ENCODE measurements at places on chromosomes 12 and 14.

DNA sequence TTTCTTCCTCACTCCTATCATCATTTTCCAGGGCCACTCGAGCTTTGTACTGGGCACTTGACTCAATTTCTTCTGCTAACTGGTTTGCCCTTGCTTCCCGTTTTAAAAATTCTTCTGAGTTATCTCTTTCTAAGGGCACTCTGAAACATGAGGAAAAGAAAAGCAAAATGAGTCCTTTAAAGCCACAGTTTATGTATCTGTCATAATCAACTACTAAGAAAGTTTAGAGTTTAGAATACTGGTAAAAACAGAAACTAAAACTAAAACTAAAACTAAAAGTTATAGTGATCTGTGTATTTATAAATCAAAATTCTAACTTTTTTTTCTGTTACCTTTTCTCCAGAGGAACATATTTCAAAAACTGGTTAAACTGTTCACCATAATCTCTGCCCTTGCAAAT is 79.2 kb downstream of the ATXN2 start:
- no peak for DNase-seq

DNA sequence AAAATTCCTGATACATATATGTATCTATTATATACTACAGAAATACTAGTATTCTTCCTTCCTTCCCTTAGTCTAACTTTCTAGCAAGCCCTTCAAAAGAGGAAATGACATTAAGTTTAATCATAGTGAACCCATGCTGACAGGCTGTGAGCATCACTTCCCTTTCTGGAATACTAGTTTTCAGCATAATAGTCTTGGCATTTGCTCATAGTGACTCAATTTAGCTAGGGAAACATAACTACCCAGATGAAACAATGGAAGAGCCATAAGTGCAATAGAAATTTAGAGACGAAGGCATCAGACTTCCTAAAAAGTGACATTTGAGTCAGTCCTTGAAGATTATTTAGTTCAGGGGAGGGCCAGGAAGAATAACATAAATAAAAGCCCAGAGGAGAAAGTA is 184.5 kb upstream of the CRY1 start:
- DNase-seq: no peak

DNA sequence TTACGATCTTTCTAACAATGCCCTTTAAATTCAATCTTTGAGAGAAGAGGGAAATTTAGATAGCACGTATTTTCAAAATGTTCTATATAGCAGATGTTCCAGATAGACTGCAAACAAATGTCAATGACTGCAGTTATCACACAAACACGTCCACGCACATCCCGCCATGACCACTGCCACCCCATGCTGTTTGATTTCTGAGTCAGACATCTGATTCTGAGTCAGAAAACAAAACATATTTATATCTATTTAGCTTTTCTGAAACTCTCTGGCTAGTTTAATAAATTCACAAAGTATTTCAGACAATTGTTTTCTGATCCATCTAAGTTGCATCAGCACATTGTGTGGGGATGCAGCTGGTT is 105.9 kb upstream of the BCAT1 start:
- DNase-seq: peak; percentile 36

DNA sequence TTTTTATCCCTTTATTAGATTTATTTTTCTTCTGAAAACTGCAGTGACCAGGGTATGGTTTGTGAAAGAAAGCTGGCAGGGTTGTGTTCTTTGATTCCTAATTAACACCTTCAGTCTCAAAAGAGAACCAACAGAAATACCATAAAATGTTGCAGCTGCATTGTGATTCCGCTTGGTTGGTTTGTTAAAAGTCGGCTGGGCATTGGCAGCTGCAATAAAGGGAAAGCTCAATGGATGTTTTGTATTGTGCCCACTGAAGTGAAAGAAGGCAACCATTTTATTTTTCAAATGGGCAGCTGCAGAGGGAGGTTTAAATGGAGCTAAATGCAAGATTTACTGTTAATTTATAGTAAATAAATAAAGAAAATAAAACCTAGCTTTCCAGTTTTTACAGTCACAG is 16.7 kb downstream of the LGR5 start:
- DNase-seq: no peak

DNA sequence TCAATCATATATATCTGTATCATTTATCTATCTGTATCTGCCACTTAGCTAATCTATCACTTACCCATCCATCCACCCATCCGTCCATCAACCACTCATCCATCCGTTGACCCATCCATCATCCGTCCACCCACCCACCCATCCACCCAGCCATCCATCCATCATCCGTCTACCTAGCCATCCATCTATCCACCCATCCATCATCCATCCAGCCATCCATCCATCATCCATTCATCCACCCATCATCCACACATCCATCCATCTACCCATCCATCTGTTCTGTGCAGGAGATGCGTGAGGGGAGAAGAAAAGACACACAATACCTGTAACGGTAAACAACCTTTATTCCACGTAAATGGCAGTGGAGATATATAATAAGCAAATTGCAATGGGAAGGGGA is 20.2 kb downstream of the NOC4L start:
- no peak for DNase-seq

GRCh38 chr12:125097427-125097826 is 32.2 kb downstream of the AACS start:
- DNase-seq: no peak

DNA sequence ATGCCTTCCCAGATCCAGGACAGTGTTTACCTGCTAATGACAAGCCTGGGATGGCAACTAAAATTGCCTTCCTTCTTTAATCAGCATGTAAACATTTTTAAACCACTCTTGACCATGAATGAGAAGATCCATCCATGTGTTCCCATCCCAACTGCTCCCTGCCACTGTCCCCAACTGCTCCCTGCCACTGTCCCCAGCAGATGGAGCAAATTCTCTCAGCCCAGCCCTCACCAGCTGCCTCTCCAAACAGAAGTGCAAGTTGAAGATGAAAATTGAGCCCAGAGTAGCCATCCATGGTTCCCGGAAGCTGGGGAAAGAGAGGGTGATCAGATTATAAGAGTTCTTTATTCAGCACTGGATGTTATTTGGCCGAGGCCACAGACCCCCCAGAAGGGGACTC is 133.1 kb downstream of the SLC15A4 start:
- DNase-seq: no peak

DNA sequence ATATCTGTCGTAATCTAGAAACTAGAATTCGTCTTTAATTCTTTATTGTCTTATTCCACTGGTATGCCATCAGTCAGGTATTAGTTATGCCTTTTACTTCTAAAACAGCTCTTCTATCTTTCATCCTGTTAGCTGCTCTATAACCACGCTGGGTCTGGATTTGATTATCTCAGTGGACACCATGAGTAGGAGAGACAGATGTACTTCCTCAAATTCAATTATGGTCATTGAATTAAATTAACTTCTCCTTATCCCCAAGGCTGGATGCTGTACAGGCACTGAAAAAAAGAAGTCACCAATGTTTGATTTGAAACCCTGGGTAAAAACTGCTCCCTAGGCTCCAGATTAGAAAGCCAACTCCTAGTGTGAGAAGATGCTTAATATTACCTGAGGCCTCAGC is 107.3 kb downstream of the PIK3C2G start:
- DNase-seq: no peak

DNA sequence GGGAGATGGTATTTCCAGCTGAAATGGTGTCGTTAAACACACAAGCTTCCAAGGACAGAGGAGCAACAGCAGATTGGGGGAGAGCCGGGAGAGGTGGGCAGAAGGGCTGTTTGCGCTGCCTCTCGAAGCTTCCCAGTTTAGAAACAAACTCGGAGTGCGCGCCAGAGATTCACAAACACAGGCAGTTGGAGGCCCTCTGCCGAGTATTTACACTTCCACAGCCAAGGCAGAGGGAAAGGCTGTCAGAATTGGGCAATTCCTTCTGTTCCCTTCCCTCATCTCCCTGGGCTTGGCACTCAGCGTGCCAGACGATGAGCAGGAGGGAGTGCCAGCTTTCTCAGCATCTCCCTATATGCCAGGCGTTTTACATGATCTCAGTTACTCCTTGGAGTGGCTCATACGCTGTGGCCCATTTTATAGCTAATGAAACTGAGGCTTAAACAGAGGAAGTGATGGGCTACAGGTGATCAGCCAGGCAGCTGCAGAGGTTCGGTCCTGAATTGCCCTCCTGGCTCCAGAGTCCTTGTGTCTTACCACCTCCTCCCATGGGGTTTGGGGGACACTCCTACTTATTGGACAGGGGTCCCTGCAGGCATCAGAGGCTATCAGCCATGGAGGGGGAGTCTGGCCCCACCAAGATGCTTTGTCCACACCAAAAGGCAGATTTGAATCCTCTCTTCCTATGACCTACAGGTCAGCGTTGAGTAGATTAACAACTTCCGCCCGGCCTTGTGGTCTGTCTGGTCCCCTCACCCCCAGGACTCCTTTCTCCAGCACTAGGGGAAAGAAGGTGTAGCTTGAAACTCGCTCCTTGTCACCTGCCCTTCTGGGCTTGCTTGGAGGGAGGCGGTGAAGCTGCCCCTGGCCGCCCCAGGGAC is 3.1 kb downstream of the FAM222A start:
- DNase-seq: no peak

- DNase-seq: no peak
Measured at GRCh38 chr12:72679147-72679757, 407.1 kb downstream of the TRHDE start.

GRCh38 chr14:60632257-60632656 is 17.0 kb downstream of the SIX1 start:
- no peak for DNase-seq

- DNase-seq: no peak
Measured at GRCh38 chr12:45674181-45674977, 55.1 kb upstream of the ARID2 start.

- no peak for DNase-seq
Measured at GRCh38 chr12:50160643-50161042, 6.5 kb downstream of the CERS5 start.

GRCh38 chr14:54794796-54795195 is 107.8 kb downstream of the GCH1 start:
- no peak for DNase-seq

DNA sequence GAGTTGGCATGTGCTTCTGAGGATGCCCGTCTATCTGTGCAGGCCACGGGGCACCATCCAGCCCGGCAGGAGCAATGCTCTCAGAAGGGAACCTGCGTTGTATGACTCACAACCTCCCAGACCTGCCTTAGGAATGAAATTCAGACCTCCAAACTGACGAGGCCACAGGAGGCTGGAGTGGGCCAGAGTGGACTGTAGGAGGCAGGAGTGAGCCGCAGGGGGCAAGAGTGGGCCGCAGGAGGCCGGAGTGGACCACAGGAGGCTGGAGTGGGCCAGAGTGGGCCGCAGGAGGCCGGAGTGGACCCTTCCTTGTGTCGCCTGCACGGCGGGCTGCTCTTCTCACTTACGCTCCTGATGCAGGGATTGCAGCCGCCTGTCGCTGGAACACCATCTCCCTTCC is 11.1 kb upstream of the FBRSL1 start:
- no peak for DNase-seq

GRCh38 chr12:91609283-91609682 is 426.7 kb upstream of the DCN start:
- DNase-seq: no peak

DNA sequence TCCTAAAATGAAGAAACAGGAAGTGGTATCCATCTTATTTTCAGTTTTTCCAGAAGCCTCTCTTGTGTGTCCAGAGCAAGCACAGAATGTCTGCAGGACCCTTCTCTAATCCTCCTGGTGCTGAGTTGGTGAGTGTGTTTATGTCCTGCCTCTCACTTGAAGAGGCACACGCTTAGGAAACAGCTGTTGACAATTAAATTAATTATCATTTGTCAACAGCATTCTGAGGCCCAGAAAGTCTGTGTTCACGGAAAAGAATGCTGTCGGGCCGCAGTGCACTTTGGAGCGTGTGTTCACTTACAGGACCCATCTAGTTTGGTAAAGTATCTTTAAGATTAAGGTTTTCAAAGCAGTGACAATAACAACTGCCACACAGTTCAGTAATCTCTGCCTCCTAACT is 70.5 kb downstream of the LMNTD1 start:
- no peak for DNase-seq

DNA sequence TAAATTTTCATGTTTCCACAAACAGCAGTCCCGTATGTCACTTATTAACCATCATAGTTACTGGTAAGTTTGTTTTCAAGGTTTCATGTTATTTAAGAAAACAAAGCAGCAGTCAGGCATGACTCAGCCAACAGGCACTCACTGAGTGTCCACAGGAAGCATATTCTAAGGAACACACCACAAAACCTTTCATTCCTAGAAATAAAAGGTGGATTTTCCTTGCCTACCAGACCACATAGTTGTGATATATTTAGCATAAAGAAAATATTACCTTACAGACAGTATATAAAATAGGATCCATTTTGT is 143.3 kb upstream of the AVPR1A start:
- no peak for DNase-seq

GRCh38 chr14:61524936-61525292 is 170.4 kb upstream of the HIF1A start:
- no peak for DNase-seq

- DNase-seq: peak; percentile 59
Measured at GRCh38 chr14:34628681-34629135, 1.2 kb downstream of the SNX6 start.

- DNase-seq: no peak
Measured at GRCh38 chr14:65476273-65476941, 63.9 kb downstream of the FUT8 start.

- no peak for DNase-seq
Measured at GRCh38 chr12:46230306-46230705, 38.5 kb downstream of the SLC38A1 start.

- DNase-seq: no peak
Measured at GRCh38 chr14:60665177-60665550, 15.9 kb upstream of the SIX1 start.

DNA sequence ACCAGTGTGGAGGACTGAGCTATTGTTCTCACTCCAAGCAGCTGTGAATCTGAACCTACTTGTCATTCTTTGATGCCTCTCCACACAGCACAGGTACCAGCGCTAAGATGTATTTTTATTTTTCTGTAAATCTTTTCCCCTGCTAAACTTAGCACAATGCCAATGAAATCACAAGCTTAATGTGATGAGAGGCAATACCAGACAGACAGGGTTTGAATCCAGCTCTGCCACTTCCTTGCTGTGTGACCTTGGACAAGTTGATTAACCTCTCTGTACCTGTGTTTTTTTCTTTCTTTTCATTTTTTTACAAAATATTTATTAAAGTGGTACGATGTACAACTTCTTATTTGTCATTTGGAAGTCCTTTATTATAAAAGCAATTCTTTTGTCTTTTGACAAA is 757.6 kb downstream of the MED13L start:
- DNase-seq: no peak

Data from CD4-positive, alpha-beta T cell treated with Interleukin-21 for 1 hour (primary cell).